Dermis blood vessel endothelial cell (primary cell): ENCODE measurements at places on chromosomes 12 and 14. TPM values are rescaled to one million over a fixed set of nuclear protein-coding genes. Genes with fewer than 3 reads are reported as not detected.

DNA sequence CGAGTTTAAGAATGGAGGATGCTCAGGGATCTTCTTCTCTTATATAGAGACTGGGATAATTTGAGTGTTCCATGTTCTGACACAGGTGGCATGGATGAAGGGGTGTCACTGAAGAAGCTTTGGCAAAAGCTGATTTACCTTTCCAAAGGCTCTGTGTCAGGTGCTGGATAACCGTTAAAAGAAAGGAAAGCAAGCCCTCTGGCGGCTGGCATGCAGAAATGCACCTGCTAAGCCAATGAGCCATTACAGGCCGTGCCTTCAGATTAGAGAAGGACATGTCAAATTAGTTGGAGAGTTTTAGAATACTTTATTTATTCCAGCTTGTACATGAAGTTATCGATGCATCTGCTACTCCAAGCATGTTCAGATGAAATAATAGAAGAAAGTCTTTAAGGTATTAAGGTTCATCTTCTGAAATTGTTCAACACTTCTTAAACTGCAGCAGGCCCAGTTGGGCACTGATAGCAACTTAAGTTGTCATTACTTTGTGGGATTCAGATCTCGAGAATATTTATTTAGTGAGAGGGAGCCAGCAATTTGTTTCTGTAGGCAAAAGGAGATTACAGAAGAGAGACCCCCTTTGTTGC, 678.2 kb downstream of the NRXN3 start:
- peak; percentile 67 for DNase-seq

Gene LRIG3
- total RNA-seq = 28.9 and 39.8 TPM in 2 replicates

Gene KITLG
- total RNA-seq = 8.8 and 13.1 TPM in 2 replicates

Gene DPPA3
- total RNA-seq = not detected in 2 replicates

- no peak for DNase-seq
Measured at GRCh38 chr12:126960709-126961108, 1306.3 kb upstream of the TMEM132C start.

- peak; percentile 46 for DNase-seq
Measured at GRCh38 chr14:104149617-104150135, 11.3 kb downstream of the KIF26A start.

DNA sequence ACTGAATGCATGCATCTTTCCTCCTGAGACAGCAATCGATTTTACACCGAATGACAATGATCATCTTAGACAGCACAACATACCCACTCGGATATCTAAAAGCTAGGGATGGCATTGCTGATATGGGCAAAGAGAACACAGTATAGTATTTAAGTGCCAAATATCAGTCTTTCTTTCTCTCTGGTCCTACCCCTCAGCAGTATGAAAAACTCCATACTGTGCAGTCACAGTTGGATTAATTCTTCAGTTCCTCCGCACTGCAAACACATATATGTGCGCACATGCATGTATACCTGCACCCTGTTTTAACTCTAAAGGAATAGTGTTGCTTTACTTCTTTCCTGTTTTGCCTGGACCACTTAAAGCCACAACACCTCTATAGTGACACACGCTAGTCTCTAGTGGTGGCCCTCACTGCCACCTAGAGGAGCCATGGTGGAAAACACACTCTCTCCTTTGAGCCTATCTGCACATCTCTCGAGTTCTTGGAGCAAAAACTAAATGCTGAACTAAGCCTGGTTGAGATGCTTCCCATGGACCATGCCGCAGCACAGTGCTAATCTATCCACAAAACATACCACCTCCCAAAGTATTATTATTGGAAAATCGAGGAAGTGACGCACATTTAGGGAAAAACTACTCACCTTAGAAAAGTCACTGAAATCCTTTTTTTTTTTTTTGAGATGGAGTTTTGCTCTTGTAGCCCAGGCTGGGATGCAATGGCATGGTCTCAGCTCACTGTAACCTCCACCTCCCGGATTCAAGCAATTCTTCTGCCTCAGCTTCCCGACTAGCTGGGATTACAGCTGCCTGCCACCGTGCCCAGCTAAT, 11.9 kb downstream of the TMEM52B start:
- DNase-seq = peak; percentile 78

Gene NAP1L1
- 253 and 400 TPM in 2 replicates for total RNA-seq

Gene HSPA2
- total RNA-seq = 5.4 and 7.0 TPM in 2 replicates

Gene BHLHE41
- 0.14 and 0.85 TPM in 2 replicates for total RNA-seq

Gene LPAR5
- not detected in 2 replicates for total RNA-seq

Gene GAS2L3
- total RNA-seq = 19.9 and 27.7 TPM in 2 replicates

DNA sequence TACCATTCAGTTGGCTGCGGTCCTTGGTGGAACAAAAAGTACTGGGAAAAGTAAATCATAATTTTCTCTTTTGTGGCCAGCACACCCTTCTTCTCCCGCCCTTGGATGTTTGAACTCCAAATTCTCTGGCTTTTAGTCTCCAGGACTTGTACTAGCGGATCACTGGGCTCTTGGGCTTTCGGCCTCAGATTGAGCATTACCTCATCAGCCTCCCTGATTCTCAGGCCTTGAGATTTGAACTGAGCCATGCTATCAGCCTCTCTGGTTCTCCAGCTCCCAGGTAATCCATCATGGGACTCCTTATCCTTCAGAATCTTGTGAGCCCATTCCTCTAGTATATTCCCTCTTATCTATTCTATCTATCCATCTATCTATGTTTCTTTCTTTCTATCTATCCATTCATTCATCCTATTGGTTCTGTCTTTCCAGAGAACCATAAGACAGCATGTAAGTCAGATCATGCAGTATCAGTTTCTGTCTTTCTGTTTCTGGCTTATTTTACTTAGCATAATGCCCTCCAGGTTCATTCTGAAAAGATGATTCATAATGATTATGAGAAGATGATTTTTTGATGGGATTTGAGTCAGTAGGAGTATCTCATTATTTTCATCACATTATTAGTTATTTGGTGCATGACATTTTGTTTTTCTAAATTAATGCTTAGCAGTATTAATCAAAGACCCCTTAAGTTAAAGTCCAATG, 814.9 kb downstream of the LRFN5 start:
- no peak for DNase-seq

- peak; percentile 93 for DNase-seq
Measured at GRCh38 chr14:24366721-24367513, 1.1 kb upstream of the NFATC4 start.

Gene TMED10
- total RNA-seq = 271 and 313 TPM in 2 replicates

GRCh38 chr12:8969861-8970411, 19.4 kb upstream of the KLRG1 start:
- no peak for DNase-seq

DNA sequence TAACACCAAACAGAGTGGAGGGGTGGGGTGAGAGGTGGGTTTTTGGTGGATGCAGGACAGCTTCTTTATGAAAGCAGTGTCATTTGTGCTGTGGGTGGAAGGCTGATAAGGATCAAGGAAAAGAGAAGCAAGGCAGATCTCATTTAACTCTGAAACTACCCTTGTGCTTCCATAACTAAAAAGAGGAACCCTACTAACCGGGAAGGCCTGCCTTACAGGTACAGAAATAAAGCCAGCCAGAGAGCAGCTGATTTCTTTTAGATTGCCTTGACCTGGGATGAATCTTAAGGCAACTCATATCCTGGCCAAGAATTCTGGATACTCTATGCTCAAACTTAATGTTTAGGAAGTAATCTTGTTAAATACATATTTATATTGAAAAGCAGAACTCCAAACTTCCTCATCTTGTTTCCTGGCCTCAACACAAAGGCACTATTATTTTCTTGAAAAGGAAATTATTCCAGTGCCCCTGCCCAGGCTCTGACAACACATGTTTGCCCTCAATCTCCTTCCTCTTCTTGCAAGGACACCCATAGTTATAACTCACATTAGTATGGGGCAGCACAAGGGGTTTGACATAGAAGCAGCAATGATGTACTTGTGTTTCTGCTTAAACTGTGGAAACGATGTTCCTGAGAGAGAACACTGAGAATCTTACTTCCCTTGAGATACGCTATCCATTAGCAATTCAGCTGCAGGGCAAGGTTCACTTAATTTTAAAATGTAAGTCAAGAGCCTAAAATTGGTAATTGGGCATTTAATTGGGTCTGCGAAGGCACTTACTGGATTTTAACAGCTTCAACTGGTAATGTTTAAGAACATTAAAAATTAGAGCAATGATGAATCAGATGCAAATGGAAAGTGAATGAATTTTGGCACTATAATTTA, 173.7 kb downstream of the STXBP6 start:
- DNase-seq = no peak

Gene AGAP2
- total RNA-seq = under 0.01 and 0.19 TPM in 2 replicates

DNA sequence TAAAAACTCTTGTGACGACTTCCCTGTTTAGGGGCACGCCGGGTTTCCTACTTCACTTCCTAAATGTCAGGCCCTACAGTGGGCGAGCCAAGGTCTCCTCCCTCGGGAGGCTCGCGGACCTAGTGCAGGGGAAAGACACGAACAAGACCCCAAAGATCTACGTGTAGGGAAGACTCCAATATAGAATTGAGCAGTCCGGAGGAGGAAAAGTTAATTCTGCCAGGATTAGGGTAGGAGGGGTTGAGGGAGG, 564 bp downstream of the ATXN3 start:
- peak; percentile 57 for DNase-seq

GRCh38 chr12:102484017-102484416, 3.7 kb upstream of the IGF1 start:
- no peak for DNase-seq

- DNase-seq = peak; percentile 7
Measured at GRCh38 chr14:52313462-52313861, 650 bp upstream of the PTGER2 start.

Gene TM7SF3
- 80.0 and 109 TPM in 2 replicates for total RNA-seq

Gene ARHGAP9
- total RNA-seq = not detected in 2 replicates

DNA sequence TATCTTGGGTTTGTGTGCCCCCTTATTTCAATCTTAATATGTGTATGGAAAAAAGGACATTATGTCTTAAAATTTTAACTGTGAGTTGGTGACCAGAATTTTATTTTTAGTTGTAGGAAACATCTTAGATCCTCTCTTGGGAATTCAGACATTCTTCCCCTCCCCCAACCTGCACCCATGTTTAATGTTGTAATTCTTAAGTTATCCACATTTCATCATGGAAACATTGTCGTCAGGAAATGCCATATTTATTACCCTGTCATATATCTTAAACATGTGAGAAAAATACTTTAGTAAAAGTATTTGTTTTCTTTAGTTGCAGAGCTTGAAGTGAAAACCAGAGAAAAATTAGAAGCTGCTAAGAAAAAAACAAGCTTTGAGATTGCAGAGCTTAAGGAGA, 30.3 kb downstream of the YEATS4 start:
- DNase-seq = peak; percentile 24

- DNase-seq = peak; percentile 91
Measured at GRCh38 chr12:41932470-41932991, 212.1 kb downstream of the GXYLT1 start.

Gene KRT83
- not detected in 2 replicates for total RNA-seq

- DNase-seq = no peak
Measured at GRCh38 chr12:38159591-38160317, 156.8 kb upstream of the ALG10B start.

DNA sequence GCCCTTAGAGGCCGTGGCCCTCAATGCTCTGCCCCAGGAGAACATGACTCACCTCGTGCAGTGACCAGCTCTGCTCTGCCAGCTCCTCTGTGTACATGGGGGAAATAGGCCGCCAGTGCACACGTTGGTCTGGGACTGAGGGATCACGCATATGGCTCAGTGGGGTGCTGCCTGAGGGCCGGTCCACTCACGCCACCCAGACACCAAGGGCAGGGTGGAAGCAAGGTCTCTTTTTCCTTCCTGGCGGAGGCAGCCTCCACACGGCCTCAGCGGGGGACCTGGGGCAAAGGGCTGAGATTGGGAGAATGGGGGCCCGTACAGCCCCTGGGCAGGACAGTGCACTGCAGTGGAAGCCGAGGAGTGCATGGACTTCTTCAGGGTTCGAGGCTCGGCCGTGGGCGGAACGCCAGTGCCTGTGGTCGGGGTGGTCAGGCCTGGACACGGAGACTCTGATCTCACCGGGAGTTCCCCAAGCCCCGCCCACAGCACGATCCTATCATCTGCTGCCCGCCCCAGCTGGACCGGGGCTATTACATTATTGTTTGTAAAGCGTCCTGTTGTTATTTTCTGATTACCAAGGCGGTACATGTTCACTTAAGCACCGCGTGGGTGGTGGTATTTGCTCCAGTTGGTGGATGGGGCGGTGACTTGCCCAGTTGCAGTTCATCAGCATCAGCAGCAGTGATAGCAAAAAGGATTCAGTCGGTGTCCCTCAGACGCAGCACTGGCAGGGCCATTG, 38.8 kb upstream of the TDRD9 start:
- DNase-seq = peak; percentile 61

- no peak for DNase-seq
Measured at GRCh38 chr12:88381466-88381865, 198.8 kb downstream of the KITLG start.

DNA sequence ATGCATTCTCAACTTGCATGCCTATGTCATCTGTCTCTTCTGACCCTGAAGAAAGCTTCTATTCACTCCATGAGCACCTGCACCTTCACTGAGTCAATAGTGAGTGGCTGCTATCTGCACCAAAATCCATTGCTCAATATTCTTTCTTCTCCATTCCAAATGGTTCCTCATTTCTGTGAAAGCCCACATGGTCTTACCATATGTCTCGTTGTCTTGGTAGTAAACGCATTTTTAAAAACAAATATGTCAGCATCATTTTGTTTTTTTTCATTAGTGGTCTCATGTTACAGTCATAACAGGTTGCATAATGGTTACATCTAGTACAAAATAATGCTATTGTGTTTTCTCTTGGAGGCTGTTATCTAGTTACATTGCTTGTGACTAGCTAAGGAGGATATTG, 106.9 kb upstream of the CPM start:
- no peak for DNase-seq

DNA sequence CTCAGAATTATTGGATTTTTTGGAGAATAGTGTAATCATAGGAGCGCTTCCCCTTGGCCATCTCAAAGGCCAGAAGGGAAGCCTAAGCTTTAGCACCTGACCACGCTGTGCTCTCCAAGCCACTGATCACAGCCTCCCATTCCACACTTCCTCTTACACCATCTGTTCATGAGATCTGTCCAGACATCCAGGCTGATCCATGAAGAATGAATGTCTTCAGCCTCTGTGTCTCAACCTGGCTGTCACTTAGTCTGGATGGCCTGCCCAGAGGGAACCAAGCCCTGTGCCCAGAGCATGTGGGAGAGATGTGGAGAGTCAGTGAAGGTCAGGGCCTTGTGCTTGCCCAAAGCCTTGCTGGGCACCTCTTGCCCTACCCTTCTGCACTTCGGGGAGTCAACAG, 40.5 kb downstream of the TSPAN11 start:
- no peak for DNase-seq

Gene STON2
- 100 and 119 TPM in 2 replicates for total RNA-seq

DNA sequence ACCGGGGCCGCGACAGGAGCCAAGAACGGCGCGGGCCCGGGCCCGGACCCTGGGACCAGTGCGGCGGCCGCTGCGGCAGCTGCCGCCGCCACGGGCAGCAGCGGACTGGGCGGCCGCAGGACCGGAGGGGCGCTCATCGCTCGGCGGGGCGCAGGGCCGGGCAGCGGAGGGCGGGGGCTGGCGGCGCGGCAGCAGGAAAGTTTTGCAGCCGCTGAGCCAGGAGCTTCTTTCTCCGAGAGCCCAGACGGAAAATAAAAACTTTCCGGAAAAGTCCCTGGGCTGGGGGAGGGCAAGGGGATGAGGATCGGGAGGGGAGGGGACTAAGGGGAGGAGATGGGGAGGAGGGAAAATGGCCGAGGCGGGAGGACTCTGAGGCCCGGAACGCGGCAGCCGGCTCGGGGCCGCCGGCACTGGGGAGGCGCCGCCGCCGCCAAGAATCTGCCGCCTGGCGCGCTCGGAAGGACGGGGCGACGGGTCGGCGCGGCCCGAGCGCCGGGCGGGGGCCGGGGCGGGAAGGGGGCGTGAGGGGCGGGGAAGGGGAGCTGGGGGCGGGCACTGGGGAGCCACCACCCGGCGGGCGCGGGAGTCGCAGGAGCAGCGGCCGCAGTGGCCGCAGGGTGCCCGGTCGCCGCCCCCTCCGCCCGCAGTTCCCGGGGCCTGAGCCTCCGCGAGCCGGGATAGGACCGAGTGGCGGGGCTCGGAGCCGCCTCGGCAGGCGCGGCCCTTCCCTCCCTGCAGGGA, at the start of gene PRKD1:
Gene PRKD1, minus strand, starts transcription at position 472 of the 741 bp plus-strand sequence.
- peak; percentile 71 for DNase-seq

Gene MUCL1
- not detected in 2 replicates for total RNA-seq

Gene GPRC5A
- 3.2 and 10.7 TPM in 2 replicates for total RNA-seq
